NCI-H1105 (cell line): ENCODE measurements at places on chromosomes 16 and 17.

DNA sequence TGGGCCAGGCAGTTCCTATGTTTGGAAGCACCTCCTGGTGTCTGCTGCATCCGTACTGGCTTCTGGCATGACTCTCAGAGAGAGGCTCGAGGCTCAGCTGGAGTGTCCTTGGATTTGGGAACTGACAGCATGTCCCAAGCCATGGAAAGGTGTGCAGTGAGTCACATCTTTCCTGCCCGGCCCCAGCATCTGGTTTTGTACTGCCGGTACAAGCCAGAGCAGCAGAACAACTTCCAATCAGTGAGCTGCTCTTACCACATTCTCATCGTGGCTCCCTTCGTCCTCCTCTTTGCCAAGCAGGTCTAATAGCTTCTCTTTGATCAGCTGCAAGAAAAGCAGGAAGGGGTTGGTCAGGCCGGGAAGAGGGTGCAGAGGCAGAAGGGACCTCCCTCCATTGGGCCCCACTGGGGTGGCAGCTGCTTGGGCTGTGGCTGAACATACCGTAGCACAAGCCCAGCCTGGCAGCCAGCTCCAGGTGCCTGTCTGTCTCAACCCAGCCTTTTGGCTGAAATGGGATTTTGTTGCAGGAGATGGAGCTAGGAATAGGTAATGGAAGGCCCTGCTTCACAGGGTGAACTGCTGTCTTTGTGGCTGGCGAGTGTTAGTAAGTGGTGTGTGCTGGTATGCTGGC, 24.2 kb downstream of the SPACA3 start:
- no peak for DNase-seq

DNA sequence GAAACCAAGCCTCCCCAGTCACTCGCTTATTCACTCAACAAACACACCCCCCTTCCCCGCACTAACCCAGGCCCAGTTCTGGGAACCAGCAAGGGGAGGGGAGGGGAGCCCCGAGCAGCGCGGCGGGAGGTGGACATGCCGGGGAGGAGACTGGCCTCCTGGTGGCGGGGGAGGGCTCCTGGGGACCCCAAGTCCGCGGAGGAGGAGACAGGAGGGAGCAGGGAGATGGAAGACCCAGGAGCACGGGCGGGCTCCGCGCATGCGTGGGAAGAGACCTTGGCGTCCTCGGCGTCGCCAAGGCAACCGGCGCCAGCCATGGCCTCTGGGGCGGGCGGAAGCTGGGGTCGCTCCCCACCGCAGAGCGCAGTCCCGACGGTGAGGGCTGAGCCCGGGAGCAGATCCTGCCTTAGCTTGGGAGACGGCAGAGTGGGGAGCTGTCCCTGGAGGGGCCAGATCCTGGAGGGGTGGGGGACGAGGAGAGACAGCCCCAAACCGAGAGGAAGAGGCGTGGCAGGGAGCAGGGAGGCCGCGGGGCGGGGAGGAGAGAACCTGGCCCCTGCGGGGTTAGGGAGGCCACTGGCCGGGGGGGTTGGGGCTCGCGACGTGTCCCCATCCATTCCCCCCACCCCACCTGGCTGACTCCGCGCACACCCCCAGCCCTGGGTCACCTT, at the start of gene PRR29:
TSS of gene PRR29 (plus strand) at position 302 of the 671 bp plus-strand sequence. CDS start at position 316, 14 bp downstream.
- DNase-seq, result peak; percentile 74

DNA sequence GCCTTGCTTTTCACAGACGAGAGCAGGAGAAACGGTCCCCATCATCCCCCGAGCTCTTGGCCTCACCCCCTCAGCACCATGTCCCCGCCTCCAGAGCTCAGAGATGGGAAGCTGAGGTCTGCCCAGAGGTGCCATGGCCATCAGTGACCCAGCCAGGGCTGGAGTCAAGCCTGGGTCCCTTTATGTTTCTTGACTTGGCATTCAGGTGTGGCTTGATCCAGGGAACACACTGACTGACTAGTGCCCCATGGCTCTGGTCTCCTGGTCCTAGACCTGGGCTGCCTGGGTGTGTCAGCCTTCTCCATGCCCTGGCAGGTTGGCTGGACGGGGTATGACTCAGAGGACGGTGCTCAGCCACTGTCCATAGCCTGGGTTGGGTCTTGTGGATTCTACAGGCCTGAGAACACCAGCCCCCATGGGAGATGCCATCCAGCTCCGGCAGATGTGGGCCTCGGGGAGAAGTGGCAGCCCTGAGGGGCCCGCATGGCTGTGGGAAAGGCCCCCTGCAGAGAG, 54.2 kb downstream of the ZFPM1 start:
- no peak for DNase-seq

DNA sequence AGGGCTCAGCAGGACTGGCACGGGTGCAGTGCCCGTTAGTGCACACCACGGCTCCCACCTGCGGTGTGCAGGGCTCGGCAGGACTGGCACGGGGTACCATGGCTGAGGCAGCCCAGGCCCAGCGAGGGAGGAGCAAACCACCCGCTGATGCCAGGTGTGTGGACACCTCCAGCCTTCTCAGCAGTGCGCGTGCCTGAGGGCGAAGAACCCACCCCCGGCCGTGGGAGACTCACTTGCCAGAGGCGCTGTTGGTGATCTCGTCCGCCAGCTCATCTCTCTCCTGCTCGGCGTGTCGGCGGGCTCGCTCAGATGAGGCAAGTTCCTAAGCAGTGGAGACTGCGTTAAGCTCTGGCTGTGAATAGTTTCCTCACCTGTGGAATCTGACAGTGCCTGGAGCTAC, 45.4 kb downstream of the NDEL1 start:
- no peak for DNase-seq

- no peak for DNase-seq
These were observed 19.5 kb downstream of the ZNF652 start for GRCh38 chr17:49342575-49342936.

DNA sequence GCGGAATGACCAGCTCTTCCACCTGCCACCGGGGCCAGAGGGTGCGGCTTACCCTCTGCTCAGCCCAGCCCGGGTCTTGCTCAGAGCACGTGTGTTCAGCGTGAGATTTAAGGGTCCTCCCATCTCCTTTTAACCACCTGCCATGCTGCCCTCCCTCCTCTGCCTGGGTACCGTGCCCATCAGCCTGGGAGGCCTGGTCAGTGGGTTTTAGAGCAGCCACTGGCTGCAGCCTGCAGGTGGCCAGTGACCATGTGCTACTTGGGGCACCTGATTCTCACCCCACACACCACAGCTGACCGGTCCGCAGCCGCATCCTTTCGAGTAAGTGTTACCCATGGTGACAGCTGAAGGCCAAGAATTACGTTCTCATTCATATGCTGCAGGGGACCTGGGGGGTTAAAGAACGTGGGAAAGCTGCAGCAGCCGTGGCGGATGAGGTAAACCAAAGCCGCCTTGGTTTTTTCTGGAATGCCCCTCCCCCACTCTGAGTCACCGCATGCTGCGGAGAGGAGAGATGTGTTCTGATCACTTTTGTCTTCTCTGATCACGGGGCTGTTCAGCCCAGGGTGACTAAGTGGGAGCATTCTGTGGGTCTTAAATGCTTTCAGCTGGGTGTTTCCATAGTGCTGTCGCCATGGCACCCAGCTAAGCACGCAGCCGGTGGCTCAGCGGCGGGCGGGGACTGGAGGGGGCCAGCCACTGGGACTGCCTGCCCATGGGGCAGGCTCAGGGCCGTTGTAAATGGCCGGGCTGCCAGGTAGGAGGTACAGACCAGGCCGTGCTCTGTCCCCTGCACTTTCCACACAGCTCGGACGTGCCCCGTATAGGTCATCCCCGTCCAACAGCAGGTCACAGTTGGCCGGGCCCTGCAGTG, 59.8 kb downstream of the BAIAP2 start:
- DNase-seq, result peak; percentile 27

GRCh38 chr17:74212209-74212912, 1.0 kb upstream of the TTYH2 start:
- DNase-seq, result no peak

- no peak for DNase-seq
These were observed 68.1 kb downstream of the COG7 start for GRCh38 chr16:23384878-23385277.

- DNase-seq, result no peak
These were observed 60.4 kb upstream of the TOB1 start for GRCh38 chr17:50926523-50926922.

DNA sequence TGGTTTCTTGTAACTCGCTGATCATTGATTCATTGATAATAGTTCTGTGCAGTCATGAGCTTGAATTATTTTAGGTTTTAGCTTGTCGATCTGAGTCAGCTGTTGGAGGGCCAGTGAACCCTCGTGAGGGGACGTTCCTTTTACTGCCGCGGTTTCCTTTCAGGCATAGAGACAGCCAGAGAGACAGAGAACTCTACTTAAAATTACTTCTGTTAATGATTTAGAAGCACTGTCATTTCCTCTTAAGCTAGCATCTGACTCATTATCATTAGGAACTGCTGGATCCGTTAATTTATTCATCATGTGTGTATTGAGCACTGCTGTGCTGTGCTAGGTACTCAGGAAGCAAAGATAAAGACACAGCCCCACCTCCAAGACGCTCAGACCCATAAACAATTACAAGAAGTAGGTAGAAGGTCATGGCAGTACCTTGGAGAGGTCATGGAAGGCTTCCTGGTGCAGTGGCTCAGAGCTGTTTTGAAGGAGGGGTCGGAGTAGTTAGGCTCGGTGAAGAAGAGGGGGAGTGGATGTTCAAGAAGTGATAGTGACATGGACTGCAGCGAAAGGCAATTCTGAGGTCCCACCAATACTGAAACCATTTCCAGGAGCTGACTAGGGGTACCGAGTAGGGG, 3.3 kb downstream of the PGS1 start:
- no peak for DNase-seq

- no peak for DNase-seq
These were observed 27.5 kb upstream of the CDH15 start for GRCh38 chr16:89143911-89144675.

DNA sequence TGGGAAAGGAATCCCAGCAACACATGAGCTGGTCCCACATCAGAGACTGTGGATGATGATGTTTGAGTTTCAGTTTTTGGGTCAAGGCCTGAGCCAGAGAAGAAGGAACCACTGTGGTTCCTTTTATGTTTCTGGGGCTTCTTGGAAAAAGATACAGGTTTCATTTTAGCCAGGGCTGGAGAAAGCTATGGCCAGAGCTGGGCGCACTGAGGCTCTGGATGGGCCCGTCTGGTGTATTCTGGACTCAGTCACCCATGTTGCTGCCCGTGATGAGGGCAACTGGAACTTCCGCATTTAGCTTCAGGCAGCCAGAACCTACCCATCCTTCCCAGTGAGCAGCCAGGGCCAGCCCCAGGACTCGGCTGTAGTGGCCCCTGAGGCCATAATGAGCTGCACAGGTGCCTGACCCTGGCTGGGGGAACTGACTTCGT, 15.0 kb upstream of the PITPNA start:
- DNase-seq, result no peak

GRCh38 chr16:2083876-2084780, 36.3 kb downstream of the TSC2 start:
- DNase-seq, result no peak

GRCh38 chr16:59611556-59611955, 877.4 kb upstream of the GOT2 start:
- no peak for DNase-seq

- no peak for DNase-seq
These were observed 105.3 kb downstream of the VPS53 start for GRCh38 chr17:609232-609810.

GRCh38 chr17:76046064-76046463, 19.0 kb upstream of the EVPL start:
- DNase-seq, result no peak

- no peak for DNase-seq
These were observed 33.5 kb downstream of the GPATCH8 start for GRCh38 chr17:44469676-44470075.

DNA sequence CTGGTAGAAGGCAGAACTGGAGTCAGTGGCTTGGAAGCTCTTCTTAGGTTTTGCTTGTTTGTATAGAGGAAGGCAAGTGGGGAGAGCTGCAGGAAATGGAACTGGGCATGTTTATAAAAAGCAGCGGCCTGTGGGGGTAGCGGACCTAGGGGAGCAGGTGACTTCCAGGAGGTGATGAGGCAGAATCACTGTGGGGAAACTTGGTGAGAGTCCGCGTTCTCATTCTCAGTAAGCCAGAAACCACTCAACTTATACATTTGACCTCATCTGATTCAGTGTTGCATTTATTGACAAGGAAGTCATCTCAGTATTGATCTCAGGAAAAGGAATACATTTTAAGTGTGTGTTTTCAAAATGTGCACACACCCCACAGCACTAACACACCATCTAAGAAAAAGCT, 299.8 kb downstream of the CNTNAP4 start:
- DNase-seq, result no peak

DNA sequence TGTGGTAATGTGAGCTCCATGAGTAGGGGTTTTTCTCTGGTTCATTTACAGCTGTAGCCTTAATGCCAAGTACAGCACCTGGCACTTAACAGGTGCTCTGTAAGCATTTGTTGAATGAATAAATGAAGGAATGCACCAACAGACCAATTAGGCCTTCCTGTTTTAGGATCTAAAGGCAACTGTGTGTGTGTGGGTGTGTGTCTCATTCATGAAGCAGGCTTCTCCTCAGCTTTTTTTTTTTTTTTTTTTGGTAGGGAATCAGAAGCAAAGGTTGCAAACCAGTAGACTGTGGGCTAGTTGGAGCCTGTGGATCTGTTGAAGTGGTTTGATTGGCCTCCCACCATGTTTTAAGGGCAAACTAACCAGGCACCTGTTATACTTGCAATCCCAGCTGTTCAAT, 48.1 kb downstream of the HS3ST2 start:
- DNase-seq, result no peak

DNA sequence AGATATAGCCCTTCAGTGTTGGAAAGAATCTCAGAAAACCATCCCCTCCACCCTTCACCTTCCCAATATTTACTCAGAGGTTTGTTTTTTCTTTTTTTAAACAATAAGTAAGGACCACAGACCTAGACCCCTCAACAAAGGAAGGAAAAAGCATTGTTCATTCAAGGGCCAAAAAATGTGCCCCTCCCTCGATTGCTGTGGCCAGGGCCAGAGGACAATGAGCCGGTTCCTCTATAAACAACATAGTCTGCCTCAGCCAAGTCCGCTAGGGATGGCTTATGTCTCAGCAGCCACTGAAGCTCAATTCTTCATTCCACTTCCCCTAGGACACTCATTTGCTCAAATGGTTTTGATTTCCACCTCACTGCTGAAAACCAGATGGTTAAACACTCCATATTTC, 24.0 kb downstream of the TRIM16 start:
- no peak for DNase-seq

DNA sequence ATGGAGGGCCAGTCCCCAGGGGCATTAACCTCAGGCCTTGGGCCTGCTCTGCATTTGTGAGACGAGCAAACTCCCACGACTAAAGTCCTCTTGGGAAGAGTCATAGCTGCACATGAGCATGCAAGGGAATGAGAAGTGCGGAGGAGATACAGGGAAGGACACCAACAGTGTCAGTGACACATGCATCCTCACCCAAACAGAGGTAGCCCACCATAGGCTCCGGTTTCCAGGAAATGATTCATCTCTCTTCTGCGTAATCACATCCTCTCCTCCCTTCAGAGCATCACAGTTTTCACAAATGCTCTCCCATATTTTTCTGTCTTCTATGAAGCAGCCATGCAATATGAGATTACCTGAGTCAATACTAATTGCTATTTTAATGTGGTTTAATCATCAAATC, 725.7 kb upstream of the GOT2 start:
- DNase-seq, result no peak

- no peak for DNase-seq
These were observed 1.8 kb downstream of the CD300C start for GRCh38 chr17:74543891-74544760.

GRCh38 chr17:49506282-49506681, 11.2 kb downstream of the NGFR start:
- no peak for DNase-seq
